ENCODE measurements at places on chromosomes 4 and X.

- no peak for DNase-seq
Observed at GRCh38 chr4:113952452-113953029, 26.9 kb downstream of the ARSJ start.

- DNase-seq = no peak
Observed at GRCh38 chrX:43345166-43345565, 310.9 kb upstream of the MAOA start.

GRCh38 chrX:139844163-139844562 is 88.7 kb downstream of the ATP11C start:
- DNase-seq = no peak

- DNase-seq = no peak
Observed at GRCh38 chr4:95660719-95661118, 111.9 kb upstream of the UNC5C start.

GRCh38 chrX:15055146-15055930 is 182.1 kb downstream of the MOSPD2 start:
- DNase-seq = no peak

DNA sequence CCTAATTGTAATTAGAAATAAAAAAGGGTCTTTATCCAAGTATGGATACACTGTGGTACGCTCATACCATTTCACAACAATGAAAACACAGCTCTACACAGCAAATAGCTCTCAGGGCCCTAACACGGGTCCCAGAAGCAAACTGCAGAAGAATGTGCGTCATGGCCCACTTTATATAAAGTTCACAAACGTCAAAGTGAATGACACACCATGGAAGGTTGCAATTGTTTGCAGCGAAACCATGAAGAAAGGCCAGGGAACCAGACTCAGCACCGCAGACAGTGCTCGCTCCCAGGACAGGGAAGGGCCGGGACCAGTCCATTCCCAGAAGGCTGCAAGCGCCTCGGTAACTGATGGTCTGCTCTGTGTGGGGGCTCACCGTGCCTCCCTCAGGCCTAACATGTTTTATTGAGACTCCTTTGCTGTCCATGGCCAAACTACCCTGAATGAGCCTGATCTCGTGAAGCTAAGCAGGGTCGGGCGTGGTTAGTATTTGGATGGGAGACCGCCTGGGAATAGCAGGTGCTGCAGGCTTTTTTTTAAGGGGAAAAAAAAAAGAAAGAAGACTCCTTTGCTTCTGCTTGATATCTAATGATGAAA is 47.8 kb downstream of the ACOX3 start:
- no peak for DNase-seq

Measured in activated T-helper 1 cell treated with anti-CD3 and anti-CD28 coated beads, Interleukin-2, amount 50 U/mL, for 16 hours (primary cell).